Inflammatory macrophage (primary cell): ENCODE measurements at places on chromosomes 3 and 15.

DNA sequence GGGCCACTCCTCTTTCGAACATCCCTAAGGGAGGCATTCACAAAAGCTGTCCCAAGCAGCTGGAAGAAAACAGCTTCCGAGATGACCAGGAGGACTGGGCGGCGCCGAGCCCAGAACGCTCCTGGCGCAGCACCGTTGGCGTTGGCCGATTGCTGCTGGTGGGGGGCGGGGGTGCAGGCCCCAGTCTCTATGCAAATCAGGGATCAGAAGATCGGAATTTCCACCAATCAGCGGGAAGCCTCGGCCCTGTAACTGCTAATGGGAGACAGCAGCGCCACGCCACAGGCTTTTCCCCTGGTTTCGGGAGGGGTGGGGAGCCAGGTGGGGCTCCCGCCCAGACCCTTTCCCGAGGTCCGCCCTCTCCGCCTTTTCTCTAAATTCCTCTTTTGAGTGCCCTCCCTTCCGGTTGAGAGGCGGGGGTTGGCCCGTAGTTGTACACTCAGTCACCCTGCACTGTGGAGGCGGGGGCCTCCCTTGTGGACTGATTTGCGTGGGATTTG is 27.0 kb downstream of the HMCES start:
- DNase-seq, result peak; percentile 78

DNA sequence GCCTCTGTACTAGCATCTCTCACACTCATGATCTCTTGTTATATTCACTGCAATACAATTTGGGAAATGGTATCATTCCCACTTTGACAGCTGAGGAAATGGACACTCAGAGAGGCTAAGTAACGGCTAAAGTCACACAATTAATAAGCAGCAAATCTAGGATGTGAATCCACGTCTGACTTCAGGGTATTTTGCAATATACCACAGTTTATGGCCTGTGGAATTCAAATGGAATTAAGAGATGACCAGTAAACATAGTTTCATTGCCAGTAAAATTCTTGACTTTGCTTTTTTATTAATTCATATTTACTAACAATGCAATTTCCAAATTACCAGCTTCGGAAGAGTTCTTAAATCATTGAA is 61.1 kb downstream of the CCNL1 start:
- no peak for DNase-seq

DNA sequence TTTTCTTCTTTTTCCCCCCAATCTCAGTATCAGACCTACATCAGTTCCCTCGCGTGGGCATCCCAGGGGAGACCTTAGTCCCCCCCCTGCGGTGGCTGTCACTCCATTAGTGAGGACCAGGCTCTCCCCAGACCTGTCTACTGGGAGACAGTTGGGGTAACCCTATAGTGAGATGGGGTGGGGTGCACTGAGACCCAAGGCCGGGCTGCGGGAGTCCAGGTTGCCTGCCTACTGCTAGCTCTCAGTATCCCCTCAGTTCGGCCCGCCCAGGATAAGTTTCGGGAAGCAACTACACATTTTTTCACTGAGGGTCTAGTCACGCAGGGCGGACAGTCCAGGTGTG is 671 bp upstream of the DCUN1D1 start:
- no peak for DNase-seq

DNA sequence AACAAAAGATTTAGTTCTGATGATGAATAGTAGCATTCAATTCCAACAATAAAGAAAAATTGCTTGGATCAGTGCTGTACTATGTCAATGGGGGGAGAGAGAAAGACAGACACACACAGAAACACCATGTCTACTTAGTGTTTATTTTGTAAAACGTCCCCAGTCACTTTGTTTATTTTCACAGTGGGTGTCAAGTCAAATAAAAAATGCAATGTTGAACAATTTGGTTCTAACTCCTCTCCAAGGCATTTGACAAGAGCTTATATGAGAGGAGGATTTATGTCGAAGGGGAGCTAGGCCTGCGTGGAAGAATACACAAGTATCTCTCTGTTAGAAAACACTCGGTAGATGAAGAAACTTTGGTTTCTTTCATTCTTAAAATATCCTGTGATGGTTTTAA is 201.7 kb upstream of the SLC2A2 start:
- no peak for DNase-seq

DNA sequence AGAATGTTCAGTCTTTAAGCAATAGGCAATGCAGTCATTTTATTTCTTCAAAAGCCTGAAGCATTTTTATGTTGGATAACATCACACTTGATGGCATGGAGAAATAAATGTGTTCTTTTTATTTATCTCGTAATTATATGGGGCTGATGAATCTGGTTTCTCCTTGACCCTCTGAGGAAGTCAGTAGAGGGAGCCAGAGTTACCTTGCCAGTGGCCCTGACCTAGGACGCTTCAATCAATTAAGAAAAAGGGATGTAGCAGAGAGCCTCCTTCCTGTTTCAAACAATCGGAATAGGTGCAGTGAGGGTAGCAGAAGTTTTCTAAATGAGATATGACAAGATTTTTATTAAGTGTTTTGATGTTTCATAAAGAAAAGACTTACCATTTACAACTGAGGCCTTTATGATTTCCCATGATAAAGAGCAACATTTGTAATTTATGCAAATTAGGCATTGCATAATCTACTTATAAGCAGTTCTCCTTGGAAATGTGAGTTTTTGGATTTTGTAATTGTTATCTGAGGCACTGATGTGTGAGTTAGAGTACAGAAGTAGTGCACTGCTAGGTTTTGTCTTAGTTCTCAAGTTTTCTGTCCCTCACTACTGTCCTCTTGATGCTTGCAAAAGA is 129.1 kb downstream of the RAP2B start:
- peak; percentile 60 for DNase-seq

DNA sequence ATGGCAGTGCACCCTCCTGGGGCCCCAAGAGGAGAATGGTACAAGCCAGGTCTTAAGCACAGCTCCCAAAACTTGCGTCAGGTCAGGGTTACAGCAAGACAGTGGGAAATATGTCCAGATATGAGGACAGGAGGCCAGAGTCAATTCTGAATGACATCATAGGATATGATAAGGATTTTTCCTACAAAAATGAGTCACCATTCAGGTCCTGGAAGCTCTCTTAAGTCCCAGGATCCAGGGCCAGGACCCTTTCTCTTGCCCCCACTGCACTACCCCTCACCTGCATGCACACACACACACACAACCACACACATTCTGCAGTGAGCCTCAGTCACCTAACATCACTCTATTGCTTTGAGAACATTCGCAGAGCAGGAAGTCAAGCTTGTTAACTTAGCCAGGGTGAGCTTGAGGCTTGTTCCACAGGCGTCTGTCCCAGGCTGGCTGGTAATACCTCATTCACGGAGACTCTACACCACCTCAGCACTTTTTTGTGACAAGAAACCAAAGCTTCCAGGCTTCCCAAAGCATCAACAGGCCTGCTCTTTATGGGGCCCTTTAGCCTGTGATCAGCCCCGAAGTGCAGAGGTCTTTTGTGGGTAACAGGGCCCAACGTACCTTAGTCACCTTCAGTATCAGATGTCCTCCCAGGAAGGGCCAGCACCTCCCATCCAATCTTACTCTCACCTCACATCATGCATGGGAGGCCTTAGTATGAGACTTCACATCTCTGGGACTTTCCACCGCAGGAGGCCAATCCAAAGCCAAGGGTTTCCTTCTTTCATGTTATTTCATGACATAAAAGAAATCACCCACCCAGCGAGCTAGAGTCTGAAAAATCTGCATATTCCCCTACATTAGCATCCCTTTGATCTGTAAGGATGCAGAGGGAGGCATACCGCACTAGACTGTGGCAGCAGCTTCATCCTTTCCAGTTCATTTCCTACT is 74.0 kb upstream of the LIPC start:
- DNase-seq, result no peak

DNA sequence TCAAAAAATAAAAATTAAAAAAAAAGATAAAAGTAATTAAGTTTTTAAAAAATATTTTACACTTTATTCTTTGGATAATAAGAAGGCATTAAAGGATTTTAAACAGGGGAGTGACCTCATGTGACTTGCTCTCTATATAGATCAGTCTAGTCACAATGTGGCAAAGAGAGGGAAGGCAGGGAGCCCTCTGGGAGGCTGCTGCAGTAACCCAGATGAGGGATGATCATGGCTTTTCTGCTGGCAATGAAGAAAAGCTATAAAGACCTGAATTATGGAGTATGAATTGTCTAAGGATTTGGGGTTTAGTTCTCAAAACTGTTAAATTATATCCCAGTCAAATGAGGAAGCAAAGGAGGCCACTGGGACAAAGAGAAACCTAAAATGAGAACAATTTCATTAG is 58.1 kb downstream of the SUMF1 start:
- no peak for DNase-seq

- DNase-seq, result no peak
Observed at GRCh38 chr3:178422406-178422805, 113.8 kb upstream of the KCNMB2 start.

- DNase-seq, result no peak
Observed at GRCh38 chr15:74050556-74051234, 31.7 kb downstream of the GOLGA6A start.

DNA sequence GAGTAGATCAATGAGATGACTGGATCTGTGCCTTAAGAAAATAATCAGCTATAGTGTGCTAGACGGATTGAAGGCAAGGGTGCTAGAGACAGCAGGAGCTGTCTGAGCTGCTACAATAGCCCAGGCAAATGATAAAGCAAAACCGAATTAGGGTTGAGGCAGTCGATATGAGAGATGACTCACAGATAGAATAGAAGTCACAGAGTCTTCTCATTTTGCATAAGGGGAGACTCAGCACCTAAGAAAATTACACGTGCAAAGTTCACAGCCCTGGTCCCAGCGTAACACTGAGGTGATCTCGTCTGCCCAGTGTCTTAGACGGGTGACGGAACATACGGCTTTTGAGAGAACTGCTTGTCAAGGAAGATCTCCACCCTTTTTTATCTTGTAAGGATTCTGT is 11.6 kb downstream of the LPP start:
- DNase-seq, result no peak

- DNase-seq, result no peak
Observed at GRCh38 chr15:34436126-34436955, 1.3 kb downstream of the GOLGA8A start.

DNA sequence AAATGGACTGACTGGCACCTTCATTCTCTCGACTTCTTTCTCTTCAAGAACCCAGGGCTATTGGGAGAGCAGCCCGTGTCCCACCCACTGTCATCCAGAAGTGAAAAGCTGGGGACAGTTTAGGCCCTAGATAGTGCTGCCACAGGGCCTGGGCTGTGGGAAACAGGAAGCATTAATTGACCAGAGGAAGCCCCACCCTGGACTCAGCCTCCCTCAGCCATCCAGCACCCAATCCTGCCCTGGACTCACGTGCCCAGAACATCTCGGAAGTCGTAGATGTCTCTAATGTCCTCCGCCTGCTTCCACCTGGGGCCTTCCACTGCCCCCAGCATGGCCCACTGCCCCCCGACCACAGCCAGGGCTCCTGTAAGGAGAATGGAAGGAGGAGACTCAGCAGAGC is 2.3 kb downstream of the CAMK1 start:
- DNase-seq, result peak; percentile 73

- no peak for DNase-seq
Observed at GRCh38 chr3:62277986-62278385, 95.4 kb downstream of the FEZF2 start.

DNA sequence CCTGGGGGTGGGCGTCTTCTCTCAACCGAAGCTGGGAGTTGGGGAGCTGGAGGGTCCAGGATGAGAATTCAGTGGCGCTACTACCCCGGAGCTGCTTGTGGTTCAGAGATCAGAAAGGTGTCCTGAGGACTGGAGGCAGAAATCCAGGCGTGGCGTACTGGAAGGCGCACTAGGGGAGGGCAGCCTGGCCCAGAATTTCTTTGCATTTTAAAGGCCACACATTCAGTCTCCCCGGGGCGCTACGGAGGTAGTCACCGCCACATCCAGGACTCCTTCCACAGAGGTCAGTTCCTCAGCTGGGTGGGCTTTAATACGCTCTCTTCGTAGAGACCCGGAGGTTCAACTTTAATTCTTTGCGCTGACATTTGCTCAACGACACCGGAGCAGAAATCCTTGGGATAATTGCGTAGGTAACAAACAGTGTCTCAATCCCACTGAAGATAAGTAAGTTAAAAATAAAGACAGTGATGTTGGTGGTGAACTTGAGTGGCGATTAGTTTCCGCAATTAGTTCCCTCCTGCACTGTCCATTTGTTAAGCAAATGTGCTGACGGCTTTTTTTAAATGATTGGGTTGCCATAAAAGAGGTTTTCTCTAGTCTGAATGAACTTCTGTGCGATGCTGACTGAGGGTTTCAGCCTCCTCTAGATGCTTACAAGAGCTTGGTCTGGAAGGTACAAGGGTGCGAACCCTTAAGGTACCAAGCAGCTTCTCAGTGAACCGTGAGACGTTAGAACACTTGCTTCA is 535 bp downstream of the MCTP2 start:
- no peak for DNase-seq

- no peak for DNase-seq
Observed at GRCh38 chr15:56987286-56987685, 68.8 kb downstream of the TCF12 start.

GRCh38 chr3:133152681-133153220 is 114.6 kb downstream of the TMEM108 start:
- DNase-seq, result no peak

DNA sequence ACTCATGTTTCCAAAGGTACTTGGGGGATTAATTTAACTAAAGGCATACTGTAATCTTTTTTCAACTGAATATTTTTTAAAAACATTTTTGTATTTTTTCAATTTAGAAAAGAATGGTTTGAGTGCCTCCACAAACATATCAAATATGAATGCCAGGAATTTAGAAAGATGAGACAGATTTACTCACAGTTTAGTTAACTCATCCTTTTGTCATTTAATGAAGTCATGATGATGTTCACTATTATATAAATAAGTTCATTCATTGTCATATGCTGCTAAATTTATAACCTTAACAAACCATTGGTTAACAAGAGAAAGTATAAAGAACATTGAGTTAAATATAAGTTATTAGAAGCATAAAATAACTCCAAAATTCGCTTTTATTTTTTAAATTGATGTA is 50.0 kb downstream of the FGF7 start:
- DNase-seq, result no peak

DNA sequence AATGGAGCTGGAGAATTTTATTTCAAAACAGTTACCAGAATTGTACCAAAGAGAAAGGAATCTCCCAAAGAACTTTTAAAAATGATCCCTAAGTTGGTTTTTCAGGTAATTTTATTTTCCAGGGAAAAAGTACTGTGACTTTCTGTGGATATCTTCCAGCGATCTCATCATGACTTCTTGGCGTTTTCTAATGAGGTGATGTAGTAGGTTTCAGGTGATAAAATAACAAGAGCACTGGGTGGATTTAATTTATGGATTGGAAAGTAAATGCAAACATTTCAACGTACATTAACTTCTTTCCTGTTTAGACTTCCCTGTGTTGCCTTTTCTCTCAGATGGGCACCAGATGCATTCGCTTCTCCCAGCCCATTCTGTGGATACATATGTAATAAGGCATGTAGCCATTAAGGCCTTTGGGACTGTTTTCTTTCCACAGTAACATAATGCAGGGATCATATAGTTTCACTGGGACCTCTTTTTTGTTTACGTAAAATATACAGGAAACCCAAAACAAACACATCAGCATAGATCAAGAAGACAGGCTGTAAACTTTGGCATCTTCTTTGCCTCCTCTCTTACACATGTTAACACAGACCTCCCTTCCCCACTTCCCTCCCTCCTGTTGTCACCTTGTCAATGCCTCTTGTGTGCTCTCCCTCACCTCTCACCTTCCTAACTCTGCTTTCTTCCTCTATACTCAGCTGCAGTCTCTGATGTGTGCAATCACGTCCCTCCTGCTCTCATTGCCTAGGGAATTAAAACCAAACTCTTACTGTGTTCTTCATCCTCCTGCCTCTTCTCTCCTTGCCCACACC is 13.0 kb downstream of the PHLDB2 start:
- no peak for DNase-seq

- no peak for DNase-seq
Observed at GRCh38 chr3:45154641-45155147, 8.5 kb upstream of the CDCP1 start.
